ENCODE measurements at places on chromosomes 5 and 9.

- no peak for DNase-seq
Measured at GRCh38 chr5:148623741-148624140, 30.6 kb downstream of the HTR4 start.

DNA sequence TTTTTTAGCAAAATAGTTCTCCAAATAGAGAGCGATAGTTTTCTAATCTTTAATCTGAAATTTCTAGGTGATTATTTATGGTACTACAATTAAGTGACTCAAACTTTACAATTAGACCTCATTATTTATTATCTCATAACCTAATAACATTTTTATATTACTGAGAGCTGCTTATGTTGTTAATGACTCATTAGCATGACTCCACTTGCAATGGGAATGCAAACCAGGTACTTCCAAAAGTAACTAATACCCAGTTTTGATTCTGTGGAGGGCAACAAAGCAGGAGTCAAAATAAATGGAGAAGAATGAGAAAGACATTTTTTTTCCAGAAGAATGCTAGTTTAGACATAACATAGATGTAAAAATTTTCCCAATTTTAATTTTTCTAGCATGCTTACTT is 466.0 kb downstream of the PLK2 start:
- DNase-seq, result no peak

DNA sequence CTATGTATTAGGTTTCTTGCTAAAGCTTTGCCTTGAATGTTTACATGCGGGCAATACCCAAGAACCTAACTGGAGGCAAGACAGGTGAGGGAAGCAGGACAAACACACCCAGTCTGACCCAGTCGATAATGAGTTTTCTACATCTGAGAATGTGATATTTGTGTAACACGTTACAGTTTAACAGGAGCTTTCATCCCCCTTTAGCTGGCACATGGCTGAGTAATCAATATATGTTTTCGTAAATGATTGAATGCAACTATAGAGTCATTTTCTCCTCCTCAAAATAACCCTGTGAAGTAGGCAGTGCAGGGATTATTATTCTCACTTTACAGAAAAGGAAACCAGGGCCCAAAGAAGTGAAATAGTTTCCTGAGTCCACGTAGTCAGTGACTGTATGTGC is 84.7 kb upstream of the HTR4 start:
- DNase-seq, result no peak

GRCh38 chr5:107605596-107606125 is 65.1 kb downstream of the EFNA5 start:
- DNase-seq, result no peak

- no peak for DNase-seq
Measured at GRCh38 chr5:79561525-79561893, 47.6 kb upstream of the HOMER1 start.

GRCh38 chr5:151477101-151477500 is 29.7 kb downstream of the SLC36A1 start:
- no peak for DNase-seq

DNA sequence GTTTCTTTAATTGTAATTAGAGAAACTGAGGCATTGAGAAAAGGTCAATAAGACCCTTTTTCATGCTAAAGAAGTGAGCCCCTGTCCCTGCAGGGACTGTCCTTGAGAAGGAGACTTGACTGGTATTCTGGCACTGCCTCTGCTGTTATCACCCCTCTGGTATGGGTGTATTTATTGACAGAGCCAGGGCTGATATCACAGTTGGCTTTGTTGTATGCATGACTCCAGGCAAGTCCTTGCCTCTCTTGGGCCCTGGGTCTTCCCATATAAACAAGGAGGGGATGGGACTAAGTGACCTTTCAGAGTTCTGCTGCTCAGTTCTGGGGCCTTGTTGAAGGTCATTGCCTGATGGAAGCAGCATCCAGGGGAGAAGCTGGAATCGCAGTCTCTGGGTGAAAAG is 71.8 kb upstream of the PPARGC1B start:
- no peak for DNase-seq

GRCh38 chr5:62152394-62153087 is 153.5 kb upstream of the KIF2A start:
- DNase-seq, result no peak

GRCh38 chr9:71830929-71831328 is 62.6 kb upstream of the CEMIP2 start:
- no peak for DNase-seq

All from central memory CD4-positive, alpha-beta T cell (primary cell).